Tongue (tissue), 3 donors: ENCODE measurements at places on chromosomes 12 and 14. TPM values are rescaled to one million over a fixed set of nuclear protein-coding genes. Genes with fewer than 3 reads are reported as not detected.

TMEM63C gene
- 0.92 TPM for total RNA-seq

RNASE1 gene
- total RNA-seq = 38.5 TPM

DNA sequence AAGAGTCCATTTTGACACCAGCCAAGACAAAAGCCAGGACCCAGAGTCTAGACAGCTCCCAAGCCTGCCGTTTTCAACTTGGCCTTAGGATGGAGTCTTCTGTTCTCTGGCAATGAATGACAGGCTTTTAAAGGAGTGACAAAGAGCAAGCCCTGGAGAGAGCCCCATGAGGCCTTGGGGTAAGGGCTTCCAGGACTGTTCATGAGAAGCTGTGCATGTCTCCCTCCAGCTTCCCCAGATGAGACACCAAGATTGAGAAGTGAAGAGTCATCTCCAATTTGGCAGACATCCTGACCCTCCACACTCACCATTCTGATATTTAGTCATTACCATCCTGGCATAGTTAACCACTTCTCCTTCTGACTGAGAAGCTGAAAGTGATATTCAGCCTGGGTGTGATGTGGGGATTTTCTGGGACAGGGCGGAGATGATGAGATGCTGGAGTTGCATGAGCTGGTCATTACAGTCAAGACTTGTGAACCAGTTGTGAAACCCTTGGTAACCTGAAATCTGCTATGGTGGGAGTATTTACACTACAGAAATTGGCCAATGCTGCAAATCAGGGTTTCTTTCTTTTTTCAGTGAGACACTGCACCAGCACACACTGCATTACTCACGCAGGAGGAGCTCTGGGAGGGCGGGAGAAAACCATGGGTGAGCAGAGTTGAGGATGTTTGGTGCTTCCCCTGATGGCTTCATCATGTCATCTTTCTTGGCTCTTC lies 77.8 kb downstream of the VCPKMT start:
- DNase-seq = no peak

GRCh38 chr12:57777911-57778310 lies 4.7 kb upstream of the TSFM start:
- DNase-seq = no peak

GRCh38 chr12:124548854-124549378 lies 18.5 kb downstream of the NCOR2 start:
- DNase-seq = peak; percentile 82

GRCh38 chr14:53304726-53305381 lies 151.7 kb upstream of the DDHD1 start:
- peak; percentile 69 for DNase-seq

- DNase-seq = peak; percentile 96
Measured at GRCh38 chr14:69715725-69716477, 51.0 kb upstream of the SRSF5 start.

- no peak for DNase-seq
Measured at GRCh38 chr12:83665634-83666218, 979.0 kb downstream of the TMTC2 start.

DNA sequence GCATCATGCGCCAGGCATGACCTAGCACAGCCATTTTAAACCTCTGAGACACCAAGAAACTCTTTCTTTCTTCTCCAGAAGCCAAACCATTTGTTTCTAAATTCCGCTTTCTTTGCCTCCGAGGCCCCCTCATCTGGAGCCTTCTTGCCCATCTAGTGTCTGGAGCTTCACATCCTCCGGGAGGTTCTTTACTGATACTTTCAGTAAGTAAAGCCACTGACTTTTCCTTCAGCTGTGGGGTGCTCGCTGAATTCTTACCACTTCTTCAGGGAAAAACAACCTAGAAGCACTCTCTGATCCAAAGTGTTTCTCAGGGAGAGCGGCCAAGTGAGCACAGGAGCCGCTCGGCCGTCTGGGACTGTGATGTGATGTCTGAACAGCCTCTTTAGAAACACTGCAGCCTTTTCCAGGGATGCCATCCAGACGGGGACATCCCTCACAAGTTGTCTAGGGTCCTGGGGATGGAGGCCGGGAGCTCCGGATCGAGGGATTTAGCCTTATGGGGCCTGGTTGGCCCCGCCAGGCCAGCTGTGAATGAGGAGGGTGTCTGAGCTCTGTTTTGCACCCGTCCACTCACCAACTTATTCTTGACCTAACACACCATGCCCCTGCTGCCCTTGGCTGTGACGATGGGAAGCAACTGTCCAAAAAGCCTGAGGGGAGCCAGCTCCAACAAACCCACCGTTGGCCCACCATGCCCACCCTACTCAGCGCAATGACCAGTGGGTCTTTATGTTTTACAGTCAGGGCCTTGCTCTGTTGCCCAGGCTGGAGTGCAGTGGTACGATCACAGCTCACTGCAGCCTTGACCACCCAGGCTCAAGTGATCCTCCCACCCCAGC lies 160.6 kb downstream of the ZFP36L1 start:
- DNase-seq = no peak

OTUB2 gene
- total RNA-seq = 0.41 TPM

DNA sequence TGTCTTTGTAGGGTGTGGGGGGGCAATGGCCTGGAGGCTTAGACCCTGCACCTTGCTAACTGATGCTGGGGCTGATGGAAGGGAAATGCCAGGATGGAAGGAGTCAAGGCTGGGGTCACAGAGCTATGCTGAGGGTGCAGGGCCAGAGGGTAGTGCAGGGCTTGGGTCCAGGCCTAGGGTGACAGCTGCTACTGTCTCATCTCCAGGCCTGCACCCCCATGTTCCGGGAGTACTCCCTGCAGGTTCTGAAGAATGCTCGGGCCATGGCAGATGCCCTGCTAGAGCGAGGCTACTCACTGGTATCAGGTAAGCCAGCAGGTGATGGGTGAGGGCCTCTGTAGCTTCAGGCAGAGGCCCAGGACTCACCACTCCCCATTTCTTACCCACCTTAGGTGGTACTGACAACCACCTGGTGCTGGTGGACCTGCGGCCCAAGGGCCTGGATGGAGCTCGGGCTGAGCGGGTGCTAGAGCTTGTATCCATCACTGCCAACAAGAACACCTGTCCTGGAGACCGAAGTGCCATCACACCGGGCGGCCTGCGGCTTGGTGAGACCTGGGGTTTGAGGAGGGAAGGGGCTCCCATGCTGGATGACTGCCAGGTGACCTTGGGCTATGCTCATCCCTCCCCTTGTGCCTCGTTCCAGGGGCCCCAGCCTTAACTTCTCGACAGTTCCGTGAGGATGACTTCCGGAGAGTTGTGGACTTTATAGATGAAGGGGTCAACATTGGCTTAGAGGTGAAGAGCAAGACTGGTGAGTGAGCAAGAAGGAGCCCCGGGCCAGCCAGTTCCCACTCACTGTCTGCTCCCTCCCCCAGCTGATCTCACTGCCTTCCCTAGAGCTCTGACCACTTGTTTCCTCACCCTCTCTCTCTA lies 4.1 kb downstream of the SHMT2 start:
- no peak for DNase-seq

DNA sequence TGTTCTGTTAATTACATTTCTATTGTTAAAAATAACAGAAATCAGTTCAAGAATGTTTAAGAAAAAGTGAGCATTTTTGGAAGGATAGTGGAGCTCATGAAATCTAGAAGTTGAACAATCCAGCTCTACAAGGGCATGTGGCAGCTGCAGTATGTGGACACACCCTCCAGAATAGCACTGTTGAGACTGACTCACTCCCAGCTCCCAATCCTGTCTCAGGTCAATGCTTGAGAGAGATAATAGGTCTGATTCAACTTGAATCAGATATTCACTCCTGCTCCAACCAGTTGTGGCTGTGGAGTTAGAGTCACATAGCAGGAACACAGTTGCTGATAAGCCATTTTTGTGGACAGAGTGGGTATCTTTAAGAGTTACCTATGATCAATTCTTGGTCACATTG lies 113.0 kb upstream of the NTF3 start:
- peak; percentile 28 for DNase-seq

DNA sequence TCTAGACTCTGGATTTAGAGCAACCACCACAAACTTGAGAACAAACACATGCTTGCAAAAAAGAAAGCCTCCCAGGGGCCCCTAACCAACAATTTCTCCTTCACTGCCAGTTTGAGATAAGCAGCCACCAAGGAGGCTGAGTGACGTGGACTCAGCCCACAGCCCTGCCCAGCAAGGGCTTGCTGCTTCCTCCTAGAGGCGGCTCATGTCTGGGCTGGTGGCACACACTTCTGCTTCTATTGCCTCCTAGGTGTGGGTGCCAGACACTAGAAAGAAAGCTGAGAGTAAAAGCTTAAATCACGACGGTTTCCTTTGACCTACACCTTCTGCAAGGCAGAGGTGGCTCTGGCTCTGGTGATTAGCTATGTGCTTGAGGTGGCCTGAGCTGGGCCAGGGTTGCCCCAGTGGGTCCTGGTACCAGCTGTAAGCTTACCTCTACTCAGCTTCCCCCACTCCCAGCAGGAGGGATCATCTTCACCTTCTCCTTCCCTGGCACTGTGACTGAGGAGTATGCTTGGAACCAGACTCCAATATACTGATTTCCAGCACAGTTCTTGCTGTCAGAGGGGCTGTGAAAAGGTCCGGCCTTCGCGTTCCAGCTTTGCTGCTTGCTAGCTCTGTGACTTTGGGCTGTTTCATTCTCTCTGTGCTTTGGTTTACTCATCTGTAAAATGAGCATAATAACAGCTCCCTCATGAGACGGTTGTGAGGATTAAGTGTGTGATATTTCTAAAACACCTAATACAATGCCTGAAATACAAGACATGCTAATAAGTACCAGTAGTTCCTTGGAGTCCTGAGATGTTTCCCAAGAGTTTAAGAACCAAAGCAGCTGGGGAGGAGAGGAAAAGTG lies 89.7 kb upstream of the PARP11 start:
- no peak for DNase-seq

CCDC184 gene
- total RNA-seq = 1.2 TPM

GRCh38 chr12:93886533-93887511 lies 209.6 kb downstream of the CRADD start:
- DNase-seq = no peak

SIX1 gene
- total RNA-seq = 42.4 TPM

DNA sequence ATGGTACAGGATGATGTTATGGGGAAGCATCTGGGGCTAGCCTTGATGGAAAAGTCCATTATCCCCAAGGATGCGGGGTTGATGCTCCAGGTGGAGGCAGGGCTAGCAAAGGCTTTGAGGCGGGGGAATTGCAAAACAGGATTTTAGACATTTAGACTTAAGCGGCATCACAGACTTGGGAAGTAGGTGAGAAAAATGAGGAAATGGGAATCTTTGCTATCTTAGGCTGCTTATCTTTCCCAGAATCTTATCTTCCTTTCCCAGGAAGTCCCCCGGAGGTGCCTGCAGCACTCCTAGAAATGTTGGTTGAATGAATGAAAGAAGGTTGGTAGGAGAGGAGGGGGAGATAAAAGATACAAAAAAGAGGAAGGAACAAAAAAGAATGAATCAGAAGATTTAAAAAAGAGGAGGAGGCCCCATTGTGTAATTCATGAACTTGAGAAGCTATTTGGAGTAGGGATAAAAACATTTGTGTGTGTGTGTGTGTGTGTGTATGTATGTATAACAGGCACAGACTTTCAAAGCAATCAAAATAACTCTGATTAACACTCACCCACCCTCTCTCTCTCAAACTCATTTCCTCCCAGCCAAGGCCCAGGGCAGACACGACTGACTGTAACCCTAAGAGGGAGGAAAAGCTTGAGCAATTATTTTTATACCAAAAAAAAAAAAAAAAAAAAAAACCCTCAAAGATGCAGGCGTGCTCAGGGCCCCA lies 62.5 kb upstream of the TBX3 start:
- DNase-seq = no peak

HVCN1 gene
- 8.4 TPM for total RNA-seq

DNA sequence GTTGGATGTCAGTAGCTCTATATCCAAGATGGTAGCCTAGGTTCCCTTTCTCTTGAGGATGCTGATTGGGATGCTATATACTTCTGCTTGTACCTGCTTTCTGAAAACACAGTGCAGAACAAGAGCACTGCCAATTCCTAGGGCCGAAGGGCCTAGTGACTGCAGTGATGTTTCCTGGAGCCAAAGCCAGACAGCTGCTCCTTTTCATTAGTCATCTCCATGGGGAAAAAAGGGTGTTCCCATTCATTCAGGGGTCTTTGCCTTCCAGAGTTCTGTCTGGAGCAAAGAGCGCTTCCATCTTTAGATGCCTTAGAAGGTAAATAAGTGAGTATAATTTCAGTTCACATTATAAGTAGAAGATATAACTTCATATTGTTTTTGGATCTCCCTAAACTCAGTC lies 85.5 kb downstream of the PTPRB start:
- peak; percentile 35 for DNase-seq

GRCh38 chr14:99734406-99735051 lies 50.4 kb downstream of the CYP46A1 start:
- no peak for DNase-seq

- peak; percentile 88 for DNase-seq
Measured at GRCh38 chr14:92986254-92987147, 63.6 kb downstream of the CHGA start.

LRTM2 gene
- not detected for total RNA-seq

P2RX2 gene
- total RNA-seq = not detected

- DNase-seq = no peak
Measured at GRCh38 chr12:29376118-29376517, 4.9 kb downstream of the ERGIC2 start.

DNA sequence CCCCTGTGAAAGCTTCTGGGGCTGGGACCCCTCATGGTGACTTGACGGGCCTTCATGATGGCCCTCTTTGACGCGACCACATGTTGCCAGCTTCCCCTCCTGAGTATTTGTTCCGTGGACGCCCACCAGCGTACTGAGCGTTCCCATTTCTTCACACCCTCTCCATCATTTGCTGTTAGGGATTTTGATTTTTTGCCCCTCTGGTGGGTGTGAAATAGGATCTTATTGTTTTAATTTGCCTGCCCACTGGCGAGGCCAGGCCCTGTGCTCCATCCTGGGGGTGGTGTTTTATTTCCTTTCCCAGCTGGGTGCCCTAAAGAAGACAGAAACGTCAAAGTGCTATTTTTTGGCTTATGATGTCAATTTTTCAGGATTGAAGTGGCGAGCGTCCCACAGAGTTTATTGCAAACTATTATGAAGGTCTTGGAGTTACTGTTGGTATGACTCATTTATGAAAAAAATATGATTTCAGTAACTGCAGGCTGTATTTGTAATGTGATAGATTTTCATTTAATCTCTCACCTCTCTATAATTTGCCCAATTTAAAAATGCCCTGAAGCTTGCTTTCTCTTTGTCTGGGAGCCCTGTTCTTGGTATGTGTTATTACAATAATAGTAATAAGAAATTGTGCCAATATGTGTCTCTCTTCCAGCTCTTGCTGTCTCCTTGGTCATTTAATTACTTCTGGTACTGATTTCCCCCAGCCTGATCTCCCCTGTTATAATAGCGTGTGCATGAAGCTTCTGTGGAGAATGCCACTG lies 99.6 kb downstream of the SLC25A47 start:
- DNase-seq = no peak

DNA sequence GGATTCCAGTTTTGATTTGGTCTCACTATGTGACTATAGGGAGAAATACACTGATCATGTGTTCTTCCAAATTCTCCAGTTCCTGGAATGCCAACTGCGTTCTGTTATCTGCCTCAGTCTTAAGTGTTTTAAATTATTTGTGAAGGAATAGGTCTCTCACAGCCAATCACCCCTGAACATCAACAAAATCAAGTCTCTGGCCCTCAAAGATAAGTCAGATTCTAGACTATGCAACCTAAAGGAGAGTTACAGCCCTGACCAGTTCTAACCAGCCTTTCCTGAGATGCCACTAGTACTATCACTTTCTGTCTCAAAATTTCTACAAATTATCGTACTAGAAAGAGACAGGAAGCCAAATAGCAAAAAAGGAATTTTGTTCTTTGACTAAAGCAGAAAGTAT lies 22.3 kb downstream of the ZFC3H1 start:
- no peak for DNase-seq

IFI27 gene
- 22.2 TPM for total RNA-seq

MSI1 gene
- 0.31 TPM for total RNA-seq
